Activated T-helper 2 cell treated with anti-CD3 and anti-CD28 coated beads, Interferon-gamma antibody, Interleukin-2, Interleukin-4, amounts not matched to agents 10 μg/mL and 5 μg/mL and 100 μg/mL, durations not matched to agents 14 hours and 24 hours and 36 hours (primary cell): ENCODE measurements at places on chromosomes 2 and 18.

DNA sequence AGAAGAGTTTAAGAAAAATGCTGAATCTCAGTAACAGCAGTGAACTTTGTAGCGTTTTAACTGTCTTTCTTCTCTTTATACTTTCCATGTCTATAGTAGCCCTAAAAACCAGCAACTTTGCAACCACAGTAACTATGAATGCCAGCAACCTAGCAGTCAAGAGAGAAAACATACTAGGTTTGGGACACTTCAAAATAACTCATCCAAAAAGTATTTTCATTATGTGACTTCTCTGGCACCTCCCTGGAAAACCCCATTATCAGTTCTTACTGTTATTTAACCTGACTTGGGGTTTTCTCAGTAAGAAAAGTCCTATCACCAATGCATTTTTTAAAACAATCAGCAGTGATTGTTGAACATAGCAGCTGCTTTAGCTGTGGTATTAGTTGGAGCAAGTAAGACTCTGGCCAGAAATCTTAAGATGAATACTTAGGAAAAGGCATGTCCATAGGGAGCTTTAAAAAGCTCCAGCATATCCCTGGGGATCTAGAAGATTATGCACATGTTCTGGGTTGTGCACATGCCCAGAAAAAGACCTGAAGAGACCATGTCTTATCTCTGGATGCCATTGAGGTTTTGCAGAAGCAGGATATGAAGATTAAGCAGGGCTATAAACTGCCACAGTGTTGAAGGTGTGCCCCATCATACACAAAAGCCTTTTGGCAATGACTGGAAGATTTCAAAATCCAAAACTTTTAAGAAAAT, 411.3 kb downstream of the CMPK2 start:
- no peak for DNase-seq

DNA sequence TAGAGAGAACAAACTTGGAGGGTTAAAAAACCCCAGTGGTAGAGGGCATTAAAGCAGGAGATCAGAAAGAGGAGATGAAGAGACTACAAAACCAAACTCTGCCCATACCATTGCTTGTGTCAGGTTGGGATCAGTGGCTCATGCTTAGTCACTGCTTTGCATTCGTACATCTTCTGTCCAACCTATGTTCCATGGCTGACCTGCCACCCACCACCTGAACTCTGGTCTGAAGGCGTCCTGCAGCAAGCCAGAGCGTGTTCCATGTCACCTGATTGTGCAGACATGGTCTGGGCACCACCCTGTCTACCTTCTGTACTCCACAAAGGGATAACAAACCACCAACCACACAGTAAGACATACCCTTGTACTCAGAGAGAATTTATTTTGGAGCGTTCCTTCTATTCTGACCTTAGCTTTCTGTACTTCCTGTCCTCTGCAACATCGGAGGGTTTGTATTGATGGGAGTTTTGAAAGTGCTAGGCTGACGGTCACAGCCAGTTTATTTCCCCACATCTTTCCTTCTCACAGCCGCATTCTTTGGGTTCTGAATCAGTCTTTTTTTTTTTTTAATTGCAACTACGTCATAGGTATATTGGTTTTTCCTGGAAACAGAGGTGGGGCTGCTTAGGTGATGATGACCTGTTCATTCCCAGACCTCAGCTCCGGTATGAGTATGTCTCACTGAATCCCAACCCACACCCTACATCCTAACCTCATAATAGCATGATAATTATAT, 88.3 kb downstream of the SOWAHC start:
- no peak for DNase-seq

DNA sequence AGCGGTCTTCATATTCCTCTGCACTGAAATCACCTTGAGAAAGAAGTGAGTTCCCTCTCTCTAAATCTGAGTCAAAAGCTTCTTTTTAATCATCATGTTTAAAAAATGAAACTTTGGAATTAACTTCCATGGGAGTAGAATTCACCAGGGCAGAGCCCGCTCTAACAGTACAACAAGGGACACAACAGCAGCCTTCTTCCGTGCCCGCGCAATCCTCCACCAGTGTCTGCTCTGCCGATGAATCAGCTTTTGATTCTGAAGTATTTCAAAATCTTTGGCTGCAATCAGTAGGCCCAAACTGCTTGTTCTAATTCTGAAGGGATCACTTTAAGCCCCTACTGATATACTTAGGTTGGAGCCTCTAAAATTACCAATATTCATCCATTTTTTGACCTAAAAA, 76.9 kb downstream of the USP40 start:
- no peak for DNase-seq

GRCh38 chr18:23194155-23194996, 59.1 kb downstream of the CABLES1 start:
- no peak for DNase-seq

DNA sequence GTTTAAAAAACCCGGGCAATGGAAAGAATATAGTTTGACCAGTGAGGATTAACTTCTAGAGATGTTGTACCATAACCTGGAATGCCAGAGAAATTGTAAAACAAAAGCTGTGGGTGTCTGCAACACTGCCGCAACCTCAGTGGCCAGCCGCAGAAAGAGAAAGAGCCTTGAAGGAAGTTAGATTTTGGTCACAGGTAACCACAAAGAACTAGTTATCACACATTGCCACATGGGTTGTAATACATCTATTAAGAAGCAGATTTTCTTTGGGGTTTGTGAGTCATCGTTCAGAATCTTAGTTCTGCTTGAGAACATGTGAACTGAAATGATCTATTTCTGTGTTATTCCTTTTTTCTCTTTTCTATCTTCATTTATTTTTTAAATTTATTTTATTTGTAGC, 222.9 kb upstream of the AGAP1 start:
- DNase-seq: peak; percentile 46

DNA sequence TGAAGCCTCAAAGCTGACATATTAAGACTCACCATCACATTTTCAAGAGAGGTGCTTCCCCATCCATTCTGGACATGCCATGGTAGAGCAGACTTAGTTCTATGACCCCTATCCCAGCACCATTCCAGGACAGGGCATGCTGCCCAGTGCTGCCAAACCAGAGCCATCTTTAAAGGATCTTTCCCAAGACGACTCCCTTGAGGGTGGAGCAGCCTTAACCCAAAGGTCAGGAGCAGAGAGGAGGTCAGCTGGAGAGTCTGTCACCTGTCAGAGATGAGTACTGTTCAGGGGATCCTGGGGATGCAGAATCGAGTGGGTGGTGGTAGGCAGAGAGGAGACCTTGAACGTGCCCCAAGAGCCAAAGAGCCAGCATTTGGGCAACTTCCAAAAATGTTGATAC, 459.8 kb downstream of the STK39 start:
- no peak for DNase-seq

DNA sequence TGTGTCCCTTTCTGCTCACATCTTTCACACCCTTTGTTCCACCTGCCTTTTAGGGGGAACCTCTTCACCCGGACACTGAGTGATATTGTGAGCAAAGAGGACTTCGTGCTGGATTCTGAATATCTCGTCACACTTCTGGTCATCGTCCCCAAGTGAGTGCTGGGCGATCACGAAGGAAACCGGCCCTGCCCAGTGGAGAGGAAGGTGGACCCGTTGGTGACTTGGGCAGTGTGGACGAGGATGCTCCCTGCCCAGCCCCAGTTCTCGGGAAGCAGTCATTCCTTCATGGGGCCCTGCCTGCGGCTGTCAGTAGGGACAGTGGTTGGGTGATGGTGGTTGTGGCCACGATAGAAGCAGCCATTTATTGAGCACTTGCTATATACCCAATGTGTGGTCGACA, 40.8 kb downstream of the PDIA6 start:
- DNase-seq: no peak

DNA sequence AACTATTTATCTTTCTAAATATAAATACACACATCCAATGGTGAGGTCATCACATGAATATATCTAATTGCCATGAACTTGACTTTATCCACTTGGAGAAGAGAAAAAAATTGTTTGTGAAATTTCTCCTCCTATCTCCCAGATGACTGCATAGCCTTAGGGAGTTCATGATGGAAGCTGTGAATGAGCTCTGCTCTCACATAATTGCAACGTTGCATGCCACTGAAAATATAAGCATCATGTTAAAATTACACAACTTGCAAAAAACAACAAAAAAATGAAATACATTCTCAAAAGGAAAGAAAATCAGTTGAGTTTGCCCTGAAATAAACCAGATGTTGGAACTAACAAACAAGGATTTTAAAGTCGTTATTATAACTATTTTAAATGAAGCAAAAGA, 50.6 kb upstream of the OSR1 start:
- DNase-seq: no peak

DNA sequence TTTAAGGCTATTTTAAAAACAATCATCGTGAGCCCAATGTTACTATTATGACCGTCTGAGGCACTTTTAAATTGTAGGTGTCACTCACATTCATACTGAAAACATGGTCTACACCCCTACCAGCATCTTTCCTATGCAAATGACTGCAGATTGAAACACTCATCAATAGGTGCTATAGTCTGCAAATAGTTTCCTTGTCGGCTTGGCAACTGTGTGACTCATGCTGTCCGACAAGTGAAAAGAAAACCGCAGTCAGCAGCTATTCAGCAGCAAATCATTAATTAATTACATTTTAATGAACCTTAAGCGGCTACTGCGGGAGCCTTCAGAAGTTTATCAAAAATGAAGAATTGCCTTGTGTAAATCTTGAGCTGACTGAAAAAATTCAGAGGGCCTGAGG, 134.4 kb downstream of the FIGN start:
- no peak for DNase-seq
